Activated effector memory CD4-positive, alpha-beta T cell treated with Interleukin-2 at 50 U/mL for 16 hours (primary cell): ENCODE measurements at places on chromosomes 16 and 17.

- DNase-seq: peak; percentile 48
Observed at GRCh38 chr16:30395155-30395991, at the start of gene ZNF48. Gene ZNF48 (plus strand): TSS chr16:30395420. CDS start chr16:30395795, 375 bp downstream.

DNA sequence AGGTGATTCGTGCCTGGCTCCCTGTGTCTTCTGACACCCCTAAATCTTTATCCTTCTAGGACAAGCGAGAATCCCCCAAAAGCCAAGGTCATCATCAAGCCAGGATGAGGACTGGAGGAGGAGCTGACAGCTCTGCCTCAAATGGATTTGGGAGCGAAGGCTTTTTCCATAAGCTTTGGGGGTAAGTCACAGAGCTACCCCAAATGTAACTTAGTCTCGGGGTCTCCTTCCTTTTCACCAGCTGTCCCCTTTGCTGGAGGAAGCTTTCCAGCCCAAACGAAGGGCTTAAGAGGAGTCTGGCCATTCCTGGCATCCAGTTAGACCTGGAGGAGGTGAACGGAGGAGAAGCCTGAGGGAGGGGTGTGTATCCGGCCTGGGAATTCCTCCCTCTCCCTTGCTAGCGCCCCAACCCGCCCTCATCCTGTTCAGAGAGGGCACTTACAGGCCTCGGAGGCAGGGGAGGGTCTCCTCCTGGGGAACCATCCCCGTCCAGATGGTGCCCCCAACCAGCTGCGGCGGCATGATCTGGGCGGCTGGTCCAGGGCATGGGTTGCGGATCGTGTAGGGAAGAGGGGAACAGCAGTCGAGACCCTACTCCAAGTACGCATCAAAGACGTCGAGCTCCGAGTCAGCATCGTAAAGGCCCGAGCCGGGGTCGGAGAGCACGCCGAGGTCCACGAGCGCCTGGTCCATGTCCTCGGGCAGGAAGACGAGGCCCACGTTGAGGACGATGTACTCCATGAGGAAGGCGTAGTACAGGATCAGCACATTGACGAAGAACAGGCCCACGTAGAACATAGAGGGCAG lies 938 bp downstream of the DEXI start:
- no peak for DNase-seq

GRCh38 chr16:13896543-13897182 lies 23.3 kb upstream of the ERCC4 start:
- no peak for DNase-seq

DNA sequence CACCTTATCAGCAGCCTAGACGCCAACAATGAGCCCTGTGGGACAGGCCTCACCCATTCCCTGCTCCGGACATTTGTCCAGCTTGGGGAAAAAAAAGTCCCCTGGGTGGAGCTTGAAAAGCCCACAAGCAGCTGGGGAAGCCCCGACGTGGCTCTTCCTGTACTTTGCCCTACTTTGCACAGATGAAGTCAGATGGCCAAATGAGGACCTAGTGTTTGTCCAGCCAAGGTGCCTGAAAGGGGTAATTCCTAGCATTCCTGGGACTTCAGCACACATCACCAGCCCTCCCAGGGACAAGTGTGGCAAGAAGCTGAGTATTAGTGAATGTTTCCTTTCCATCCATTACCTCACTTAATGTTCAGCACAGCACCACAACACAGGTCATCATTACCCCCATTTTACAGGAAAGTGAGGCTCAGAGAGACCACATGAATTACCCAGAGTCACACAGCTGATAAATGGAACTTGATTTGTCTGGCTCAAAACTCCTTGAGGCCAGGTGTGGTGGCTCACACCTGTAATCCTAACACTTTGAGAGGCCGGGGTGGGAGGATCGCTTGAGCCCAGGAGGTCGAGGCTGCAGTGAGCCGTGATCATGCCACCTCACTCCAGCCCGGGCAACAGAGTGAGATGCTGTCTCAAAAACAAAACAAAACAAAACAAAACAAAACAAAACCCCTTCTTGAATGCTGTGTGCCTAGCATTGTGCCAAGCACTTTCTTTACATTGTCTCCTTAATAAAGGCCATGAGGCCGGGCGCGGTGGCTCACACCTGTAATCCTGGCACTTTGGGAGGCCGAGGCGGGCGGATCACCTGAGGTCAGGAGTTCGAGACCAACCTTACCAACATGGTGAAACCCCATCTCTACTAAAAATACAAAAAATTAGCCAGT lies 19.9 kb upstream of the PLLP start:
- DNase-seq: no peak

- no peak for DNase-seq
Observed at GRCh38 chr16:84687715-84688114, 12.1 kb upstream of the USP10 start.

GRCh38 chr16:85136702-85137322 lies 24.5 kb upstream of the CIBAR2 start:
- no peak for DNase-seq
